ENCODE measurements at places on chromosomes 2 and 18.

GRCh38 chr2:57943315-57943714 is 103.3 kb upstream of the VRK2 start:
- DNase-seq = no peak

DNA sequence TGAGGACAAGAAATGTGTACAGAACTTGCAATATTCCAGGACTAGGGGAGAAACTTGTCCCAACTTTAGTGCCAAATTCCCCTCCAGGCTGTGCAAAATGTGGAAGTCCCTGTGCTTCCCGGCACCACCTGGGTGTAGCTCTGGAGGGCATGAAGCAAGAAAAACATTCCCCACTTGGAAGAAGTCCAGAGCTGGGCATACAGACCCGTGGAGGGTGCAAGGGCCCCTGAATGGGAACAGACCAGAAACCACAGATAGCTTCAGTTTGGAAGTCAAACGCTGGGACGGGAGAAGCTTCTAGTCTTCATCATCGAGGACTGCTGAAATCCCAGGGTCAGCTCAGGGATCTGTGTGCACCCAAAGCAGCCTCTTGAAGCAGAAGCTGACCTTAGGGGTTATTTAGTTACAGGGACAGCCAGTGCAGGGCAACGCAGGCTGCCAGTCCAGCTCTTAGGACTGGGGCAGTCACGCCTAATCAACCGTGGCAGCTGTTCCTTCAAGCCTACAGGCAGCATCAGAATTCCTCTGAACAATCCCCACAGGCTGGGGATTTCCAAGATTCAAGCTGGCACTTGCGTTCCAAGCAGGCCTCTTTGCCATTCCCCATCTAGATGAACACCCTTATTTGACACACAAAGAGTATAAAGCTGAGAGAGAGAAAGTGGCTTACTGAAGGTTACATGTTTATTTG is 269.4 kb downstream of the LOXHD1 start:
- no peak for DNase-seq

DNA sequence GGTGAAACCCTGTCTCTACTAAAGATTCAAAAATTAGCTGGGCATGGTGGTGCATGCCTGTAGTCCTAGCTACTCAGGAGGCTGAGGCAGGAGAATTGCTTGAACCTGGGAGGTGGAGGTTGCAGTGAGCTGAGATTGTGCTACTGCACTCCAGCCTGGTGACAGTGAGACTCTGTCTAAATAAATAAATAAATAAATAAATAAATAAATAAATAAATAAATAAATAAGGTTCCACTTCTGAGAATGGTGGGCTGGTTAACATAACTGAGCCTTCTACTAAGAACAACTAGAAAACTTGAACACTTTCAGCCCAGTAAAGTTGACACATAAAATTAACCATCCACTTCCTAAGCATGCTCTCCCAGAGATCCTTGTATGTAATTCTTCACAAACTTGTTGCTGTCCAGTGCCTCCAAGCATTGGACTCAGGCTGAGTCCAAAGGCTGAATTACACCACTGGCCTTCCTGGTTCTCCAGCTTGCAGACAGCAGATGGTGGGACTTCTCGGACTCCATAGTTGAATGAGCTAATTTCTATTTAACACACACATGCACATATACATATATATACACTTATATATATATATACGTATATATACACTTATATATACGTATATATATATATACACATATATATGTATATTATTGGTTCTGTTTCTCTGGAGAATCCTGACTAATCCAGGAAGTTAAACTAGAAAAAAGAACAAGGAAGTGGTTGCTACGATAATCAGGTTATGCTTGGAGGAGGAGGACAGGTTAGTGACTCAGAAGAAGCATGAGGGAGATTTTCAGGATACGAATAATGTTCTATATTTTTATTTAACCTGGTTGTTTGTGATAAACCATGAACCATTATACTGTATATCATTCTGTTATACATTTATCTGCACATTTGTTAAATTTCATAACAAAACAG is 348.8 kb downstream of the METTL4 start:
- no peak for DNase-seq

- DNase-seq = no peak
Observed at GRCh38 chr2:60717691-60718090, 38.4 kb upstream of the PAPOLG start.

DNA sequence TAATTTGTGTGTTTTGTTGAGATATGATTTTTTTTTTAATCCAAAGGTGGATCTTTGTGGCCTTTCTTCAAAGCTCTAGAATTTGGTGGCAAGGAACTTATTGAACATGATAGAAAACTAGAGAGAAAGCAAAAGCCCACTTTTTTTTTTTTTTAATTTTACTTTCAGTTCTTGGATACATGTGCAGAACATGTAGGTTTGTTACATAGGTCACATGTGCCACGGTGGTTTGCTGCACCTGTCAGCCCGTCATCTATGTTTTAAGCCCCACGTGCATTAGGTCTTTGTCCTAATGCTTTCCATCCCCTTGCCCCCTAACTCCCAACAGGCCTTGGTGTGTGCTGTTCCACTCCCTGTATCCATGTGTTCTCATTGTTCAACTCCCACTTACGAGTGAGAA is 135.9 kb downstream of the RHBDD1 start:
- no peak for DNase-seq

- no peak for DNase-seq
Observed at GRCh38 chr2:60528281-60529020, 25.0 kb downstream of the BCL11A start.

DNA sequence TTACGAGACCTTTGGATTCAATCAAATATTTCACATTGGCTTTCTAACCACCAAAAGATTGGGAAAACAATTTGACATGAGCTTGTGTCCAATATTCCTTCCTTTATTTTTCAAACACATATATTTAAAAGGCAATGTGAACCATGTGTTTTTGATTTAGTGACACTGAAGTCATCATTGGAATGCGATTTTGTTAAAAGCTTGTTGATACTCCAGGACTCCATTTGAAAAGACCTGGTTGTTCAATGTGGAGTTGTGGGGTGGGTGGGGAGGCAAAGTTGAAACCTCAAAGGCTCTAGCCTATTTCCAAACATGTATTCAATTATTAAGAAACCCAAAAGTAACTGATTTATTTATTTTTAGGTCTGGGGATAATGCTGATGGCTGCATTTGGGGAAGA is 114.1 kb upstream of the TRIB2 start:
- no peak for DNase-seq

Measured in stimulated activated CD8-positive, alpha-beta memory T cell treated with anti-CD3 and anti-CD28 coated beads, Interleukin-7, amount 100 ng/mL, for 24 hours (primary cell).